ENCODE measurements at places on chromosomes 12 and 14.
A peak's percentile ranks its signal among the peaks of the same experiment; 100 is the strongest.

DNA sequence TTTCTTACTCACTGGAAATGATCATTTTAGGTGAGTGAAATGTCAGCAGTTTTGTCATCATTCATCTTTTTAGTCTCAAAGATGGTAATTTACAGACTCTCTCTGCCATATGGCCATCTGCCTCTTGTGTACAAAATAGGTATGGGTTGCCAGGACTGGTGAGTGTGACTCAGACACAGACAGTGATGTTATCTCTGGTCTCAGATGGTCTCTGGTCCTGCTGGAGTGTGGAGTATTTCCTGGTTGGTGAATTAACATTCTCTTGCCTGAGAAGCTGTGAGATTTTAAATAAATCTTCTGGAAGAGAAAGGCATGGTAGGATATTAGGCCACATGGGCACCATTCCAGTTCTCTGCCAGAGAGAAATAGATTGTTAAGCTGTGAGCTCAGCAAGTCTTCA, 207.0 kb downstream of the ATP23 start:
- DNase-seq, result no peak

DNA sequence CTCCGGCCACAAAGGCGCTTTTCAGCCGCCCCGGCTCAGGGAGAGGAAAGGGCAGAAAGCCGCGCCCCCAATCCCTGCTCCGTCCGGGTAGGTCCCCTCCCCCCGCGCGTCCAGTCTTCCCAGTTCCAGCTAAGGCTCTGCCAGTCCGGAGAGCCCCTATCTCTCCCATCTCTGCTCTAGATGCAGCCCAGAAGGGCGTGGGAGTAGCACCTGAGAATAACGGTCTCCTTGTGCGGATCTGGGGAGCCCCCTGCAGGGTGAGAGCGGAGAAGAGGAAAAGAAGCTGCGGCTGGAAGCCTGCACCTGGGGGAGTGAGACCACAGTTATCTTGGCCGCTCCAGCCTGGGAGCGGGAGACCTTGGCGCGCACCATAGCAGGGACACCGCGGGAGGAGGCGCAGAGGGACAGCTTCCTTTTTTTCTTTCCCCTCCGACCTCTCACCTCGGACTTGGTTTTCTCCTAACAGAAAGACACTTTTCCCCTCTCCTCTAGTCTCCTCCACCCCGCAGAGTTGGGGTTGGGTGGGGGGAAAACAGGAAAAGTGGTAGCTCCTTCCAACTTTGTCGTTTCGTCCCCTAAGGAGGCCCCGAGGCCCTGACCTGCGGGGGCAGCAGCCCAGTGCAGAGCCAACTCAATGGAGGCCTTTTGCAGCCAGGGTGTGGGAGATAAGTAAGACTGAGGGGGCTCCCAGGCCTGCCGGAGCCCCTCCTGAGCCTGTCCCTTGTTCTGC, 2.4 kb downstream of the DHH start:
- DNase-seq, result no peak

GRCh38 chr12:22533155-22533554, 11.2 kb downstream of the C2CD5 start:
- no peak for DNase-seq

- DNase-seq, result no peak
These were observed 467 bp downstream of the KCNK13 start for GRCh38 chr14:90062127-90062794.

- peak; percentile 74 for DNase-seq
These were observed 778 bp downstream of the TCP11L2 start for GRCh38 chr12:106303202-106303820.

Data from activated T-helper 1 cell treated with anti-CD3 and anti-CD28 coated beads, Interleukin-2, amount 50 U/mL, for 16 hours (primary cell).